Activated CD8-positive, alpha-beta memory T cell treated with anti-CD3 and anti-CD28 coated beads, Interleukin-2, amount 50 U/mL, for 48 hours (primary cell): ENCODE measurements at places on chromosomes 7 and 10.

DNA sequence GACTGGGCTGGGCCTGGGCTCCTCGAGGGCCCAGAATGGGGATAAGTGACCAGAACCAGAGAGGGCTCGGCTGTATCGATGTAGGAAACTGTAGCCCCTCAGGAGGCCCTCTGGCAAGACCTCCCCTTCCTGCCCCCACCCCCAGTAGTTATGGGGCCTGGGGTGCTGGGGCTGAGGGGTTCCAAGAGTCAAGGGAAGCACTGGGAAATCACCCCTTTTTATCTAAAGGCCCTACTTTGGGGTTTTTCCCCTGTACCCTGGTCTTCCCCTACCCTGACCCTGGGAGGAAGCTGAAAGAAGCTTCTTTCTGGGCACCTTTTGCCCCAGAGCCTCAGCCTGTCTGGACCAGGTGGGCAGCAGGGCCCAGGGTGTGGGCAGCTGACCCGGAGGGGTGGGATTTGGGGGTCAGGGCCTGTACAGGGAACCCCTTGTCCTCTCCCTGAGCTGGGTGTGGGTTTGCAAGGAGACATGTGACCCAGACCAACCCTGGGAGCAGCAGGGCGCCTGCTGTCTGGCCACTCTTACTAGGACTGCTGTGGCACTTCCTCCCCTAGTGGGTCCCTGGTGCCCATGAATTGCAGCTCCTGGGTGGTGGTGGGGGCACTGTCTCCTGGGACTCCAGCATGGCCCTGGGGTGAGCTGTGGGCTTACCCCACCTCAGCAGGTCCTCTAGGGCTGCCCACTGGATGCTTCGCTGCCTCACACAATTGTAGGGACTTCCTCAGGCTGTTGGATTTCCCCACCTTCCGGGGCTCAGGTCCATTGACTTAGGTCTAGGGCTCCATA, 1.5 kb downstream of the IRF5 start:
- DNase-seq = peak; percentile 52

- DNase-seq = peak; percentile 57
Observed at GRCh38 chr7:34133983-34134782, 228.8 kb downstream of the BMPER start.

DNA sequence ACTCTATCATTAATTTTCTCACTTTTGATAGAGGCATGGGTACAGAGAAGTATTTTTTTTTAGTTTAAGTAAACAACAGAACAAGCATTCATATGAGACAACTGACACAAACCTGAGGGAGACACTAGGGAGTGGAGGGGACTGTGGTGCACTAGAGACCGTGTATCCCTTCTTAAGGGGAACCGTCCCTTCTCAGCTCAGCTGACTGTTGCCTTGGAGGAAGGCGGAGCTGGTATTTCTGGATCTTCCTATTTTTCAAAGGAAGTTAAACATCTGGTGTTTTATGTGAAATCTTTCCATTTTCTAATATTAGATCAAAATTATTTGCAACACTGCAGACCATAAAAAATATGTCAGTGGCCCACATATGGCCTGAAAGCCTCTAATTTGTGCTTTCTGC, 113.6 kb upstream of the MACROH2A2 start:
- DNase-seq = no peak

DNA sequence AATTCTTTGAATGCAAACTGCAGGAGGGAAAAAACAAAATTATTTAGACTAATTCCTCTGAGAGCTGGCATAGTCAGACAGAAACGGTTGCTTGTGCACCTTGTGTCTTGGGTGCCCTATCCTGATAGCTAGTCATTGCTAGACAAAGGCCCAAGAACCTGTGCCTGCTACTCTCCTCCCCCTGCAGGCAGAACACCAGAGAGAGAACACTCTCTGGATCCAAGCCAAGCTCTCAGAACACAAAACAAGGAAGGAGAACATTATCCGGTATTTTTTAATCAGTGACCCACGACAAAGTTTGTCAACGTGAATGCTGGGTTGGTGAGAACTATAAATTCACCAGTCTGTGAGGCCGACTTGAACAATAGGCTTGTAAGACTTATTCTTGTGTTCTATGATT, 18.8 kb upstream of the PPP1R9A start:
- no peak for DNase-seq

DNA sequence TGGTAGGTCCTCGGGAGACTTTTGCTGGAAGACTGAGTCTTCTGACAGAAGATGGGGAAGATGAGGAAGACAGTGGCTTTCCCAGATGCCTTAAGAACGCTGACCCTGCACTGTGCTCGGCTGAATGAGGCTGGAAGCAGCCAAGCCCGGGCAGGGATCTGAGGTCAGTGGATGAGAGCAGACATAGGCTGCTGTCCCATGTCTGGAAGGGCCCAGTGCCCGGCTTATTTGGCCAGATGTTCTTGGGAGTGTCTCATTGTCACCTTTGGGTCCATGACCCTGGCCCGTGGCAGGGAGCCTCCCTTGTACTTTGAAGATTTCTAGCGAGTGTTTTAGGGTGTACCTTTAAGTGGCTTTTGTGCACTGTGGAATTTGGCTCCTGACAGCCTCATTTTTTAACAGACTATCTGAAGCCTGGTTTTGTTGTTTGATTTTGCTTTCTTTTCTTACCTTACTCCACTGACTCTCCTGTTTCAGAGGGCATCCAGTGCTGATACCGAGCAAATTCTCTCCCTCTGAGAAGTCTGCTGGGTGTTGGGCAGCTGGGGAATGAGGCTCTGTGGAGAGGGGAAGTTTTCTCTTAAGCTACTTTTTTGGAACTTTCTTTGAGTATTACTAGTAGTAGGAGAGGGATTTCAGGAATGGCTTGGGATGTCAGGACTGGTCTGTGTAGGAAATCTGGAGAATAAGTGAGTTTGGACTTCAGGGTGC, 61.4 kb downstream of the CREB5 start:
- no peak for DNase-seq

DNA sequence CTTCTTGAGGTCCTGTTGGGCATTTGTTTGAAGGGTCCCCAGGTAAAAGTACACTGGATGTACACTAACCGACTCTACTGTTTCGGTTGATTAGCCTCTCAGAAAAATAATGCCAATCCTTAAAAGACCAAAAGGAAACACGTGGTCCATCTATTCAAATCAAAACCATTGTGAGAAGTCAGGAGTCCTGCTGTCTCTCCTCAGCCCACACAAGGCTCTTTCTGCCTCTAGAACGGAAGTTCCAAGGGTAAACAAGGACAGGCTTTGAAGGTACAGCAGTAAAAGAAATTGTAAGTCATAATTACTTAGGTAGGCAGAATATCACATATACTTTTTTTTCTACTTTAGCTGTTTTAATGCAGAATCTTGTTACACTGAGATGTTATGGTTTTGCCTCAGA, 71.7 kb upstream of the TPK1 start:
- no peak for DNase-seq

- DNase-seq = no peak
Observed at GRCh38 chr7:106626376-106627164, 34.4 kb downstream of the CCDC71L start.

- DNase-seq = no peak
Observed at GRCh38 chr7:21029006-21029405, 242.3 kb upstream of the SP8 start.

DNA sequence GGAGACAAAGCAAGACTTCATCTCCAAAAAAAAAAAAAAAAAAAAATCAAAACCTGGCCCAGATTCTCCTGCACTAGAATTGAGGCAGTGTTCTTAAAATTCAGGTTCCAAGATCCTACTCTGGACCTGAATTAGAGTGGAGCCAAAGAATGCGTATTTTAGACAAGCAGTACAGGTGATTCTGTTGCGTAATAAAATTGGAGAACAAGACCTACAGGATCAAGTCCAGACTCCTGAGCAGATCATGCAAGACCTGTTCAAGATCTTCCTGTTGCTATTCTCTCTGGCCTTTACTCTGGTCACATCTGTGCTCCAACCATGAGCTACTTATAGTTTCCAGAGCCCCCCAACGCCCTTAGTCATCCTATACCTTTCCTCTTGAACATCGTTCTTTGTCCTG, 51.5 kb upstream of the RSBN1L start:
- no peak for DNase-seq

GRCh38 chr10:104472505-104472904, 118.9 kb downstream of the CFAP58 start:
- no peak for DNase-seq

DNA sequence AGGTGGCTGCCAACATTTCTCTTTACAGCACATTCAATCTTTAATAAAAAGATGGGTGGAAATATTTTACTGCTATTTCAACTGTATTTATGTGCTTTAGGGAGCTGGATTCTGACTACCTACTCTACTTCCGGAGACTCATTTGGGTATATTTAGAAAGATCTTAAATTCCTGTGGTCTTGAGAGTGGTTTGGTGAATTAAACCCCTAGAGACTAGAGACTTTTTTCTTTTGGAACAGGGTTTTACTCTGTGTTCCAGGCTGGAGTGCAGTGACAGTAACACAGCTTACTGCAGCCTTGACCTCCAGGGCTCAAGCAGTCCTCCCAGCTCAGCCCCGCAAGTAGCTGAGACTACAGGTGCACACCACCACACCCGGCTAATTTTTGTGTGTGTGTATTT, 79.0 kb upstream of the HABP2 start:
- no peak for DNase-seq

GRCh38 chr7:158933468-158934139, 77.2 kb downstream of the DYNC2I1 start:
- no peak for DNase-seq

DNA sequence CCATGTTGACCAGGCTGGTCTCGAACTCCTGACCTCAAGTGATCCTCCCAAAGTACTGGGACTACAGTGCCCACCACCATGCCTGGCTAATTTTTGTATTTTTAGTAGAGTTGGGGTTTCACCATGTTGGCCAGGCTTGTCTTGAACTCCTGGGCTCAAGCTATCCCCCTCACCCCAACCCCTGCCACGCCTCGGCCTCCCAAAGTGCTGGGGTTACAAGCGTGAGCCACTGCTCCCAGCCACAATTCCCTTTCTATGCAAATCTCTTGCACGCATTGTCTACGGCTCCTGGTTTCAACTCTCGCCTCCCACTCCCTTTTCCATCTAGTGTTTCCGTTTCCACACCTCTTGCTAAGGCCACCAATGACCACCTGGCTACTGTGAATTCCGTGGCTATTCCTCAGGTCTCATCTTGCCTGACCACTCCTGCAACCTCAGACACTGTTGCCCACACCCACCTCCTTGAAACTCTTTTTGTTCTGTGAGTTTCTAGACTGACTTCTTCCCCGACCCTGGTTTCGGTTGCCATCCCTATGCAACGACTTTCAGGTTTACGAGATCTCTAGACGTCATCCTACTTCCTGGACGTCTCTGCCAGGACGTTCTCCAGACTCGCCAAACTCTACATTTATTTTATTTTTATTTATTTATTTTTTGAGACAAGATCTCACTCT, 3.4 kb downstream of the CLDN3 start:
- no peak for DNase-seq

DNA sequence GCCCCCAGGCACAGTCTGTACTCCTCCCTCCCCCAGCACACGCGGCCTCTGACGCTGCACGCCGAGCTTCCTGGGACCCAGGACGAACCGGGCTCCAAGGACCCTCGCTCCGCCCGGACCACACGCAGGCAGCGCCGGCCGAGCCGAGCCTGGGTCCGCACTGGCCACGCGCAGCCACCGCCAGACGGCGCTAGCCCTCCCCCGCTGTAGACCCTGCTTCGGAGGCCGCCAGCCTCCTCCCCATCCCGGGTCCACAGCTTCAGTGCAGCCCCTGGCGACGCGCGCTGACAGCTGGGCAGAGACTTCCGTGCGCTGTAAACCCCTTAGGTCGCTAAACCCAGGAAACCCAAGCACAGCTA, 936 bp upstream of the TCERG1L start:
- no peak for DNase-seq

GRCh38 chr7:112400141-112400540, 50.1 kb upstream of the IFRD1 start:
- DNase-seq = no peak

DNA sequence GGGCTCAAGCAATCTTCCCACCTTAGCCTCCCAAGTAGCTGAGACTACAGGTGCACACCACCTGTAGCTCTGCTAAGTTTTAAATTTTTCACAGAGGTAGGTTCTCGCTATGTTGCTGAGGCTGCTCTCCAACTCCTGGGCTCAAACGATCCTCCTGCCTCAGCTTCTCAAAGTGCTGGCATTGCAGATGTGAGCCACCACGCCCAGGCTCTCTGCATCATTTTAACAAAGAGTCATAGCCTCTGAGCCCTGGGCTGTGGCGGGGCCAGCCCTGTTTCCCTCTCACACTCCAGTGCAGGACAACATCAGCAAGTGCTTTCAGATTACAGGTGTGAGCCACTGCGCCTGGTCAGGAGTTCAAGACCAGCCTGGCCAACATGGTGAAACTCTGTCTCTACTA, 102.5 kb downstream of the COL26A1 start:
- DNase-seq = no peak

DNA sequence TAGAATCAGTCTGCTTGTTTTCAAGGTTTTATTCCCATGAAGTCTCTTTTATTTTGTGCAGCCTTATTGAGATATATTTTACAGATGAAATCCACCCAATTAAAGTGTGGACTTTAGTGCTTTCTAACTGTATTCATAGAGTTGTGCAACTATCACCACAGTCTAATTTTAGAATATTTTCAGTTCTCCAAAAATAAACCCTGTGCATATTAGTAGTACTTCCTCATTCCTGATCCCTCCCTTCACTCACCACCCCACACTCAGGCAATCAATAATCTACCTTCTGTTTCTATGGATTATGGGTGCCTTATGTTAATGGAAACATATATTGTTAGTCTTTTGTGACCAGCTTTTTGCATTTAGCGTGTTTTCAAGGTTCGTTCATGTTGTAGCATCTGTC, 185.7 kb upstream of the TMEM72 start:
- DNase-seq = no peak

DNA sequence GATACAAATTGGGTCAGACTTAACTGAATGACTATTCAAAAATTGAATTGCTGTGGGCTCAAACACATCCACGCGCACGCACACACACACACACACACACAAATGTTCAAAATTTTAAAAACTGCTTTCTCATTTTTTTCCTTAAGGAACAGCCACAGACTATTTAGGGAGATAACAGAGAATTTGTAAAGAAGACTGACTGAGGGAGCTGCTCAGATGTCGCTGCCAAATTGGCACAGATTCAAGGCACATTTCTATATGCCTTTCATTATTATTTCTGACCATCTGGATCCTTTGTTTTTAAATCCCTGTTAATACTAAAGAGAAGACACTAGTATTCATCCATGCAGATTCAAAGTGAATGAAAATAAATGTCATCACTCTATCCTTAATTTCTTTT, 154.8 kb downstream of the DGKB start:
- no peak for DNase-seq

DNA sequence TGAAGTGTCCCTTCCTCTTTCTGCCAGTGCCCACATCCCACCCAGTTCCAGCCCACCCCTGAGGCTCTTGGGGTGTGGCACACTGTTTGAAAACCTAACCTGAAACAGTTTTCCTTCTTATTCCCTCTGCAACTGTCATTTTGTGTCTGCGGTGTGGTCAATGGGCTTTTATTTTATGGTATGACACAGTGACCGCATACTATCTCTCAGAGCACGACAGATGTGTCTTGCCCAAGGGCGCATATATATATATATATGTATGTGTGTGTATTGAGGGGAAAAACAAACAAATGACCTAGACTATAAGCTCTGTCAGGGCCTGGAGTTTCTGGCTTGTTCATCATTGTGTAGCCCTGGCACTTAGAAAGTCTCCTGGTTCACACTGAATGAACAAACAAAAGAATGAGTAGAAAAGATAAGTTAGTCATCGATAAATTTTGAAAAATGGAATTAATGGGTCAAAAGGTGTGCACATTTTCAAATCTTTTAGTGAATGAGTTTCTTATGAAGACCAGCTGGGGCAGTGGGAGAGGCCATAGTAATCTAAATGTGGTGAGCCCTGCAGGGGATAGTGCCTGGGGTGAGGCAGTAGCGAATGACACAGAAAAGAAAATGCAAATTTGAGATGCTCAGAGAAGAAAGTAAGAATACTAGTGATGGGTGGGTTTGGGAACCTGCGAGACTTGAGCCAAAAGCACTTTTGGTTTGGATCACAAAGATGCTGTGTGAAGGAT, 198.4 kb downstream of the SNX10 start:
- no peak for DNase-seq
